Stimulated activated CD8-positive, alpha-beta memory T cell treated with anti-CD3 and anti-CD28 coated beads, Interleukin-15, amount 100 ng/mL, for 24 hours (primary cell): ENCODE measurements at places on chromosomes 4 and X.

- DNase-seq: no peak
Measured at GRCh38 chr4:184481544-184481943, 7.2 kb upstream of the IRF2 start.

DNA sequence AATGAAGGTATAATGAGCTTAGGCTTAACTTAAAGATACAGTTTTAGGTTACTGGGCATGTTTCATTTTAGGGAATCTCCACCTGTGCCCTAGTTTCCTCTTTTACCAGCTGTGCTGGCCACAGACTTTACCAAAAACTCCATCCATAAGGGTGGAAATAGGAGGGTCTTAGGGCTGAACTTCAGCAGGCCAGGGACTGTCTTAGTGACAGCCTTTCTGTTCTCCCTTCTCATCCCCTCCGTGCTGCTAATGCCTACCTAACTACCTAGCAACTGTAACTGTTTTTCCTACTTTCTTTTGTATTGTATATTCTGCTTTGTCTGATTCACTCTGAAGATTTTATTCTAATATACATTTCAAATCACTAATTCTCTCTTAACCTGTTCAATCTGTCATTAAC is 1375.3 kb downstream of the PCDH18 start:
- DNase-seq: no peak

DNA sequence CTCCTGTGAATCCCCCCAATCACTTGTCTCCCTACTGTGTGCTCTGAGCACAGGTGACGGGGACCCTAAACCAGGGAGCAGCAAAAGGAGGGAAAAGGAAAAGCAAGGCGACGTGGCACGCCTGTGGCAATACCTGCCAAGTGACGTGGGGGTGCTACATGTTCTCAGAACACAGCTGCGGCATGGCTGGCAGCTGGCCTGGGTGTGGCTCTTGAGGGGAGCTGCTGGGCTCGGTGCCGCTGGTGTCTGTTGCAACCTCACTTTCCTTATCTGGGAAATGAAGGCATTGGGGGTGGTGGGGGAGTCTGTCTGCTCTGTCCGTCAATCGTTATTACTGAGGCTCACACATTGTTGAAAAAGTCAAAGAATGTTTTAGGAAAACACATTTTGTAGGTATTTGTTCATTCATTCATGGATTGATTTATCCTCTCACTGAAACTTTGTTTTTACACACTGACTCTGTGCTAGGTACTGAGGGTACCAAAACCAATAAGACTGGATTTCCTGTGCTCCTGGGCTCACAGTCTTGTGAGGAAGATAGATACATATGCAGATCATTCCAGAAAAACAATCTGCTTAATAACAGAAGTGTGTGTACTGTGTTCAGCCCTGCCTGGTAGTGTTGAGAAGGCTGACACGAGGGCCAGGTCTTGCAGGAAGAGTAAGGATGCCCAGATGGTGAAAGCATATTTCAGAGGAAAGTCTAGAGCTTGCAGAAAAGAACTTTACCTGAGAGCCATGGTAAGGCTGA is 217.6 kb downstream of the PTTG2 start:
- no peak for DNase-seq

DNA sequence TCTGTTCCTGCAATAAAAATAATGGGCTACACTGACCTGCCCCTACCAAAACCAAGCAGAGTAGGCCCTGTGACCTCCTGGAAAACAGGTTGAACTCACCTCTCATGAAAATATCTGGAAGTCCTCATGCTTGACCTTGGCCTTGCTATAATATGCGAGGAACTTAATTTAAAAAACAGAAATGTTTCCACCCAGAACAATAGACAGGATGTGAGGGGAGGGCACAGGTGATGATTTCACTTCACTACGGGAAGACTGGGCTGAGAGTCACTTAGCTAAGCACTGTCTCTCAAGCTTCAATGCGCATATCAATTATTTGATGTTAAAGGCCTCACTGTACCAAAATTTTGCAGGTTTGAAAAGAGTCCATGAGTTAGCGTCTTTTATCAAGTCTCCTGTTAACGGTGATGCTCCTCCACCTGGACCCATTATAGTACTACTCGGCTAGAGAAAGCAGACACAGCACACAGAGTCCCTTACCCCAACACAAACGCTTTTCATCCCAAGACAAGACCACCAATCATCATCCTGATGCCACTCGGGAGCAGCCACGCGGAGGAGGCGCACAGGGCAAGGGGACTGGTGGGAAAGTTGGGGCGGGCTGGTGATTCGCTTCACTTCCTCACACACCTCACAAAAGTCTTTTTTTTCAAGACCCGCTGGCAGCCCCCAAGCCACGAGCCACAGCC is 25.9 kb downstream of the ZNF721 start:
- no peak for DNase-seq

GRCh38 chrX:72294497-72294896 is 11.2 kb downstream of the CITED1 start:
- no peak for DNase-seq

- no peak for DNase-seq
Measured at GRCh38 chrX:1502241-1502640, 34.7 kb downstream of the P2RY8 start.

- DNase-seq: no peak
Measured at GRCh38 chr4:24057915-24058559, 168.2 kb upstream of the PPARGC1A start.

GRCh38 chr4:142614621-142615323 is 231.3 kb downstream of the INPP4B start:
- no peak for DNase-seq

DNA sequence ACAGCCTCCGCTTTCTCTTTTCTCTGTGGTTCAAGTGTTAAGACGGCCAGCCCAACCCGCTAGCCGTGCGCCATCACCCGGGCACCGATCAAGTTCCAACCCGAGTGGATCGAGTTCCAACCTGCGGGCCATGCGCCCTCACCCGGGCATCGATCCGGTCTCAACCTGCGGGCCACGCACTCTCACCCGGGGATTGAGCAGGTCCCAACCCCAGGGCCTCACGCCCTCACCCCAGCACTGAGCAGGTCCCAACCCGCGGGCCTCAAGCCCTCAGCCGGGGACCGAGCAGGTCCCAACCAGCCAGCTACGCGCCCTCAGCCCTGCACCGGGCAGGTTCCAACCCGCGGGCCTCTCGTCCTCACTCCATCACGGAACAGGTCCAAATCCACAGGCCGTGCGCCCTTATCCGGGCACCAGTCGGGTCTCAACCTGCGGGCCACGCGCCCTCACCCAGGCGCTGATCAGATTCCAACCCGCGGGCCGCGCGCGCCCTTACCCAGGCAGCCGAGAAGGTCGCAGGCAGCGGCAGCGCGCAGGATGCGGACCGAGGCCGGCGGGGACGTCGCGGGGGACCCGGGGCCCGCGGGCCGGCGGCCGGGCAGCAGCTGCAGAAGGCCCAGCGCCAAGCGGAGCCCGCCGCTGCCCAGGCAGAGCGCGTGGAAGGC is 443 bp downstream of the GPR143 start:
- no peak for DNase-seq

DNA sequence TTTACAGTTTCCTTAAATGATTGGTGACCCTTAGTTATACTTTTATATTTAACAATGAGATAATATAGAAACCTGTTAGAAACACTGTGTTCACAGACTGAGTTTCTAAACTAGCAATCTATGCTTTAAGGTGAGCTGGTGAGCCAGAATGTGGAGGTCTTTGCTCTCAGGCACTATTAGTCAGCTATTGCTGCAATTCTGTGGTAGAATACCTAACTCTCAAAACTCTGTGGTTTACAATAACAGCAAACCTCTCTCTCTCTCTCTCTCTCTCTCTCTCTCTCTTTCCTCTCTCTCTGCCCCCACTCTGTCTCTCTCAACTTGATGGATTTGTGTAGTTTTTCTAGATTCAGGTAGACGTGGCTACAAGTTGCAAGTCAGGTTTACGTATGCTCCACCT is 17.6 kb upstream of the LCORL start:
- no peak for DNase-seq

DNA sequence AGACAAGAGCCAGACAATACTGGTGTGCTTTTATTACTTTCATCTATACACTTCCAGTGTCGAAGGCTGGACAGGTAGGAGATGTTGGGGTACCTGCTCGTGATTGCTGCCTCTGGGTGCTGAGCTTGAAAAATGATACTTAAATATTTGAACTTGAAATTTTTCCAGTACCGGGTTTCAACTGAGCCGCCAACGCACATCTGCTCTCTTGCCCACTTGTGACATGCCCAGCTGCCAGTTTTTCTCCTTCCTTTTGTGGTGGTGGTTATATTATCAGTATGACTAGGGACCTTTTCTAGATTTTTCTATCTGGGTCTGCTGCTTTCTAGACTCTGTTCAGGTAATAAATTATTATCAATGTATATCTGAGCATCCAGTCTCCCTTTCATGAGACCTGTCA is 3.4 kb downstream of the OGT start:
- no peak for DNase-seq

GRCh38 chr4:56134266-56134665 is 185.5 kb downstream of the CEP135 start:
- DNase-seq: no peak

DNA sequence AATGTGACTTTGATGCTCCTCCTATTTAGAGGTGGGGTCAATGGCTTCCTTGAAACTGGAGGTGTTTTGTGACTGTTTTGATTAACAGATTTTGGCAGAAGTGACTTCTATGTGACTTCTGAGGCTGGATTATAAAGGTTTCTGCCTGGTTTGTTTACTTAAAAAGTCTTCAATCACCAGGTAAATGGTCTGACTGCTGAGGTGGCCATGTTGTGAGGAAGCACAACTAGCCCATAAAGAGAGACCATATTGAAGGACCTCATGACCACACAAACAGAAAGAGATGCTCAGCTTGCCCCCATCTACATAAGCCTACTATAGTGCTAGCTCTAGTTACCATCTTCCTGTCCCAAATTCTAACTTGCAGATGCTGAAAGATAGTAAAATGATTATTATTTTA is 14.3 kb upstream of the LSM6 start:
- DNase-seq: no peak

DNA sequence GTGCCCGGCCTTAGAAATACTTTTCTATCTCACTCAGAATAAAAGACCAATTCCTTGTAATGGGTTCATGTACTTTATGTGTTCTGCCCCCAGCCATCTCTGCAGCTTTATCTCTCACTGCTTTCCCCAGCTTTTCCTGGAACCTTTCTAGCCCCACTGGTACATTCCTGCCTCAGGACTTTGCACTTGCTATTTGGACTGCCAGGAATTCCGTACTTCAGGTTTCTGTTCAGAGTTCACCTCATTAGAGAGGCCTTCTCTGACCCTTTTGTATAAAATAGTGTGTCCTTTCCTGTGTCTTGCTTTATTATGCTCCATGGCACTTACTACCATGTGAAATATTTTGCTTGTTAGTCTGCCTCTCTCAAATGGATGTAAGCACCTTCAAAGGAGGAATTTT is 112.5 kb downstream of the PDLIM5 start:
- DNase-seq: no peak

- no peak for DNase-seq
Measured at GRCh38 chr4:1296324-1297022, 6.8 kb downstream of the MAEA start.

DNA sequence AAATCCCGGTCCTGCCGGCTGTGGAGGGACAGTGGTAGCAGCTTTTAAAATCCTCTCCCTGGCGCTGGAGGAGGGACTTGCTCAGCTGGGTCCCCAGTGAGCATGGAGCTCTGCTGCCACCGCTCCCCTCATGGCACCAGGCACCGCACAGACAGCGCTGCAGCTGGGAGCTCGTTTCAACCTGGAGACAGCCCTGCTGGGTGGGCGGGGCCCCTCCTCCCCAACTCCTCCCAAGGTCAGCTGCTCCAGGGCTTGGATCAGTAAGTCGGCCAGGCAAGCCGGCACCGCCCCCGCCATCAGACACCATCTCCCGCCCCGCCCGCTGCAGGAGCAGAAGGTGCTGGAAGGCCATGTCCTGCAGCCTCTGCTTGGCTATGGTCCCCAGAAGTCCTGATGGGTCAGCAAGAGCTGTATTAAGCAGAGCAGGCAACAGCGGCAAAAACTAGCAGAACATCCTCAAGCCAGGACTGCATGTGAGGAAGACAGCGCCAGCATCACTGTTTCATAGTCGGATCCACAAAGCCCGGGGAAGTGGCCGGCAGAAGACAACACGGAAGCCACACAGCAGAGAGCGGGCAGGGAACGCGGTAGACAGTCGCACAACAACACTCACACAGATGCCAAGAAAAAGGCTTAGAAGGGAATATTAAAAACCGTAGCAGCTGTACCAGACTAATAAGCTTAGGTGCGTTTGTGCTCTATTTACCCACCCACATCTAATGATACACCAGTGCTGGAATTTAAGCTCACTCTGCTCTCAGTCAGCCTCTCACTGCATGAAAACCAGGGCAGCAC is 16.2 kb downstream of the ZFYVE28 start:
- no peak for DNase-seq

DNA sequence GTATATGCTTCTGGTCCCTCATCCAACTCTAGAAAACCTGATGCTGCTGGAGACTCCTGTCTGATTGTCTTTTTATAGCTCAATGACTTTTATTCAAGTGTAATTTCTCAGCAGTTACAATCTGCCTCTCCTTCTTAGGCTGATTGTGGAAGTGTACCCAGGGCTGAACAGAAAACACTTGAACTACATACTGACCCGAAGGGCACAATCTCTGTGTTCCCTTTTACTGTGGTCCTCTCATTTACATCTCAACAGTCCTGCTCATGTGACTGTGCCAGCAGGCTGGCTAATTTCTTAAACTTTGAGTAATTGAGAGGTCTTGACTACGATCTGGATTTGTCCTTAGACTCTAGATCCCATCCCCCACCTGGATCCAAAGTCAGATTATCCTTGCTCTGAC is 863.4 kb downstream of the PDHA2 start:
- DNase-seq: no peak

DNA sequence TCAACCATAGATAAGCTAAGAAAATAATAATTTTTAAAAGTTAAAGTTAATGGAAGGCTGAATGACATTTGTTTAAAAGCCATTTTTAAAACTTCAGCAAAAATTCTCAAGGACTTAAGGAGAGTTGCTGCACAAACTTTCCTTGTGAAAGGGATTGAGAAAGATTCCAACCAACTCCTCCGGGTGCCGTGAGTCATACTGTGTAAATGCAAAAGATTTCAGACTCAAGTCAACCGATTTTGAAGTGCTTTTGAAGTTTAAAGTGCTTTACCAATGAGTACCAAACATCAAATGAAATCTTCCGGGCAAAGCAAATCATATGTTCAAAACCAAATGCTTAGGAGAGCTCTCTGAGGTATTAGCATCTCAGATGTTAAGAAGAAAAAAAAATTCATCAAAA is 31.4 kb downstream of the VCX2 start:
- DNase-seq: no peak

- DNase-seq: no peak
Measured at GRCh38 chr4:6891436-6892170, 18.0 kb upstream of the TBC1D14 start.

DNA sequence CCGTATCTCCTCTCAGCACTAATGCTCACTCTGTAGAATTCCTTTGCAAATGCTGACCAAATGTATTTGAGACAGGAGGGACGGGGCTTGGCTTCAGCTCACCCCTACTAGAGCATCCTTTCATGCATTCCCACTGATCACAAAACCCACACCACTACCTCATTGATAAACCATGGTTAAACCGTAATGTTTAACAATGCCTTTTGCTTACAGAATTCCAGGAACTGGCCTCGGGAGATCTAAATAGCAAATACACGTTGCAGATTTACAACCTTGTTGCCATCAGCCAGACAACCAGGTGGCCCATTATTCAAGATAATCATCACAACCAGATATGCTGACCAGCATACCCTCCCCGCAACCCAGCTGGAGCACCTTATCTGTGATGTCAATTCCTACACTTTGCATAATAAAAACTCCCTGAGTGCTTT is 391.9 kb downstream of the KCTD8 start:
- DNase-seq: no peak
